ENCODE measurements at places on chromosomes 1 and 21. TPM values are rescaled to one million over a fixed set of nuclear protein-coding genes. Genes with fewer than 3 reads are reported as not detected.
A peak's percentile ranks its signal among the peaks of the same experiment; 100 is the strongest.

- H3K27me3 ChIP-seq: no peaks in the 10 kb centered on the region
- H3K36me3 ChIP-seq: no peaks in the 10 kb centered on the region
- H3K4me3 ChIP-seq: no peak overlapping the region
- peak overlapping the region; percentile 57 for H3K27ac ChIP-seq
Observed at GRCh38 chr1:234932511-234933430, 195.9 kb downstream of the TOMM20 start.

DNA sequence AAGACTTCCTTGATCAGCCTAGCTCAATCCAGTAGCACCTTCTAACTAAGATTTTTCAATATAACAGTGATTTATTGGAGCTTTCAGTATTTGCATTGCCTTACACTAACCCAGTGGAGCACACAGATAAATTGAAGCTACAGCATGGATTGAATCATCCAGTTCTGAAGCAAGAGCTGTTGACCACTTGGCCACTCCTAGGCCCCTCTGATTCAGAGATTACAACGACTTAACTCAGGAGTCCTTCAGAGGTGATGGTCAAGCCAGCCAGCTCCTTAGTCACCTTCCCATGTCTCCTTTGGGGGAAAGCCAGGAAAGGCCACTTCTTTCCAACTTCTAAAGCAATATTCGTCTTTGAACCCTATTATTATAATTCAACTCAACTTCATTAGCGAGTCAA is 151.8 kb downstream of the TENT5C start:
- H3K27me3 ChIP-seq: no peaks in the 10 kb centered on the region
- H3K4me3 ChIP-seq: no peak overlapping the region
- peaks cover 13% of the 10 kb centered on the region for H3K4me1 ChIP-seq
- no peak for DNase-seq
- no peaks in the 10 kb centered on the region for H3K36me3 ChIP-seq
- H3K27ac ChIP-seq: no peak overlapping the region

DNA sequence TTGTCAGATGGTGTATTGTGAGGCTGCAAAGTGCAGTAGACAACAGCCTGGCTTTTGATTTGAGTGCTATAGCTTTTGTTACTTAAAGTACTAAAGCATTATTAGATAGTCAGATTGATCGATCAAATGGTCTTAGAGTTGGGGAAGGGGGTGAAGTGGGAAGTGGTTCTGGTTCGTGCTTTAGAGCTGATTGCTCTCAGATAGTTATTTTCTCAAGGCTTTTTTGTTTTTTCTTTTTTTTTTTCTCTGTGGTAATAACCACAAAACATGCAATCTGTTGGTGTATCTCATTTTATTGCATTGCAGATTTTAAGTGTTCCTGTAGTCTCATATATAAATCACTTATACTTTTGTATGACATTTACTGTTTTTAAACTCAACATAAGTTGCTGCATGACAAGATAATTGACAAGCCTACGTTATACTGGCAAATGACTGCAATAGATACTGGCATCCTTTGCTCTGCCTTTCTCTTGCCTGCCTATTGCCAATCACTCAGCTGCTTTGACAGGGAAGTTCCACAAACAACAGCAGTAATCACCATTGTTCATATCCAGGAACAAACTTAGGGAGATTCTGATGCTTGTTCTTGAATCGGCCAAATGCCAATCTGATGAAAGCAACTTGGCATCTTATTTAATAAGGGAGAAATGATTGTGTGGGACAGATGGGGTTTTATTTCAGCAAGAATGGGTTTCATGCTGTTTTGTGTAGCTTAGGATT is 125.0 kb upstream of the B3GALT2 start:
- no peaks in the 10 kb centered on the region for H3K27me3 ChIP-seq
- H3K4me3 ChIP-seq: no peak overlapping the region
- H3K4me1 ChIP-seq: no peaks in the 10 kb centered on the region
- no peak overlapping the region for H3K27ac ChIP-seq

GRCh38 chr1:3069491-3070308 is 697 bp downstream of the PRDM16 start:
- H3K27me3 ChIP-seq: peaks cover 68% of the 10 kb centered on the region
- peak overlapping the region; percentile 88 for H3K27ac ChIP-seq
- H3K4me3 ChIP-seq: peak overlapping the region; percentile 57
- peak; percentile 52 for DNase-seq
- H3K4me1 ChIP-seq: peaks cover 32% of the 10 kb centered on the region

- H3K36me3 ChIP-seq: peaks cover 66% of the 10 kb centered on the region
- no peak overlapping the region for H3K27ac ChIP-seq
- no peak overlapping the region for H3K4me3 ChIP-seq
- H3K27me3 ChIP-seq: no peaks in the 10 kb centered on the region
- DNase-seq: no peak
Observed at GRCh38 chr1:113094506-113094905, 21.5 kb downstream of the LRIG2 start.

DNA sequence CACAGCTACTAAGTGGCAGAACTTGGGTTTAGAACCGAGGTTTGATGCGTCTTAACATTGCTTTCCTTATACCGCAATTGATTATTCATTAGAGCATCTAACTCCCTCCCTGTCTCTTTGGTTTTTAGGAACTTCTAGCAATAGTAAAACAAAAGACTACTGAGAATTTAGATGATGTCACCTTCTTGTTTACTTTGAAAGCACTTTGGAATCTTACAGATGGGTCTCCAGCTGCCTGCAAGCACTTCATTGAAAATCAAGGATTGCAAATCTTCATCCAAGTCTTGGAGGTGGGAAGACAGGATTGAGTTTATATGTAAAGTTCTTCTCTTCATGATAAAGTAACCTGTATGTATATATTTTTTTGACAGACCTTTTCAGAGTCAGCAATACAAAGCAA is 35.0 kb downstream of the ZYG11A start:
- H3K27me3 ChIP-seq: no peaks in the 10 kb centered on the region
- no peak overlapping the region for H3K4me3 ChIP-seq
- no peaks in the 10 kb centered on the region for H3K36me3 ChIP-seq
- no peak overlapping the region for H3K27ac ChIP-seq

GRCh38 chr1:107704911-107705310 is 260.1 kb downstream of the VAV3 start:
- H3K4me1 ChIP-seq: no peaks in the 10 kb centered on the region
- H3K27ac ChIP-seq: no peak overlapping the region
- H3K27me3 ChIP-seq: no peaks in the 10 kb centered on the region
- no peak for DNase-seq
- no peaks in the 10 kb centered on the region for H3K36me3 ChIP-seq
- H3K4me3 ChIP-seq: no peak overlapping the region

DNA sequence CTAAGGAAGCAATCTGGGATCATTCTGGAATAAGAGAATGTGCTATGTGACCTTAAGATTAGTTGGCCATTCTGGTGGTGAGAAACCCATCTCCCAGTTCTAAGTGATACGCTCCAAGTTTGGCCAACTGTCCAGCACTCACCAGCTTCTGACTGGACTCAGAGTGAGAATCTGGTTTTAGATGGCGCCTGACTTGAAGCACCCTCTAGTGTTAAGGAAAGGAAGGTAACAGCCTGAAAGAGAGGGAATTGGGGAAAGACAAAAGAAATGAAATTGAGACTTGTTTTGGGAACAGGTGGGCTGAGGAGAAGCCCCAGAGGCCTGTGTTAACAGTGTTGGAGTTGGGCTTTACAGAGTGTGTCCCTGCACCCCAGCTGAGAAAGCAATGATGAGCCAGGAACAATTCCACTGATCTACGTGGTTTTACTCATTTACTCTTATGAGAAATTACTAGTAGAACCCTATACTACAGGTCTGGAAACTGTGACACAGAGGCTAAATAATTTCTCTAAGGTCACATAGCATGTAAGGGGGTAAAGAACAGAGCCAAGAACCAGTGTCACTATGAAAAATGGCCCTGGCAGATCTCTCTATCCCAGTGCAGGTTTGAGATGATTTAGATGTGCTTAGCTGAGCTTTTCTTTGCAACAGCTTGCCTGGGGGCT is 9.3 kb upstream of the FCAMR start:
- H3K4me3 ChIP-seq: no peak overlapping the region
- no peaks in the 10 kb centered on the region for H3K27me3 ChIP-seq
- no peak overlapping the region for H3K27ac ChIP-seq
- no peaks in the 10 kb centered on the region for H3K36me3 ChIP-seq

GRCh38 chr1:192966073-192966472 is 93.1 kb downstream of the UCHL5 start:
- no peaks in the 10 kb centered on the region for H3K27me3 ChIP-seq
- no peak for DNase-seq
- no peaks in the 10 kb centered on the region for H3K4me1 ChIP-seq
- no peak overlapping the region for H3K27ac ChIP-seq
- H3K4me3 ChIP-seq: no peak overlapping the region
- H3K36me3 ChIP-seq: no peaks in the 10 kb centered on the region

GRCh38 chr1:201011616-201012015 is 11.9 kb downstream of the KIF21B start:
- H3K4me1 ChIP-seq: peaks cover 38% of the 10 kb centered on the region
- no peaks in the 10 kb centered on the region for H3K27me3 ChIP-seq
- no peak overlapping the region for H3K4me3 ChIP-seq
- H3K27ac ChIP-seq: no peak overlapping the region
- H3K36me3 ChIP-seq: no peaks in the 10 kb centered on the region
- DNase-seq: no peak

DNA sequence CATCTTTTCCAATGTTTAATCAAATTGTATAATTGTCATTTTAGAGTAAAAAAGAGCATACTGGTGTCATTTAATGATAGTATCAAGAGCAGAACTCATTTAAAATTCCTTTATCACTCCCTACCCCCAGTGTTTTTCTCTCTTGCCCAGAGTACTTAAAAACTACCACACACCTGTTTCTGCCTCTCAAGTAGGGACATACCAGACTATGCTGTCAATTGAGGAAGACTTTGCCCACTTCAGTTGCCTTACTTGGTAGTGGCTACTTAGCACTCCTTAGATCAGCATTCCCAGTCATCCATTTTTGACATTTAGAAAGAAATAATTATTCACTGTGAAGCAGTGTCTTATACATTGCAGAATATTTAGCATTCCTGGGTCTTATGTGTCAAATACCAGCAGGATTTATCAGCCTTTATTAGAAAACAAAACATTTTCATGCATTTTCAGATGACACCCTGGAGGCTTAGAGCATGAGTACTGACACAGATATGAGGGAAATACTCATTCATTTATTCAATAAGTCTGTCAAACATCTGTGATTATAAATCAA is 127.5 kb upstream of the RGS1 start:
- H3K4me1 ChIP-seq: peaks cover 4% of the 10 kb centered on the region
- no peak overlapping the region for H3K27ac ChIP-seq
- no peak for DNase-seq
- H3K4me3 ChIP-seq: no peak overlapping the region
- H3K36me3 ChIP-seq: no peaks in the 10 kb centered on the region
- no peaks in the 10 kb centered on the region for H3K27me3 ChIP-seq

DNA sequence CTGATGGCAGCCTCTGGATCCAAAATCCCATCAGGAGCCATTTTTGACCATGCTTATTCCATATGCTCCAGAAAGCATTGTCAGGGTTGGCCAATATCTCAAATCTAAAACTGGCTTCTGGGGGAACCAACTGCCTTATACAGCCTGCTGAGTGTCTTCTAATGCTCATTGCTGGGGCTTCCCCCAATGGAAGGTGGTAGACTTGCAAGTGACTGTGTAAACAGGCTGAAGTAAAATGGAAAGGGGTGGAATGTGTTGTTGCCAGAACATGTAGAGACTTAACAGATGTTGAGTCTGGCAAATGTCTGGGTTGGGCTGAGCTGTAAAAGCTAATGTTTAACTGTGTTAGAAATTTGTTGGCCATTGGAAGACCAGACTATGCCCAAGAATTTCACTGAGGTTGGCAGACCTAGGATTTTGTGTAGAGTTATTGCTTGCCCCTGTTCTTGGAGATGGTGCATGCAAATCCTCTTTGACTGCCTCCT is 22.7 kb upstream of the LRIF1 start:
- no peak overlapping the region for H3K27ac ChIP-seq
- no peaks in the 10 kb centered on the region for H3K27me3 ChIP-seq
- no peak overlapping the region for H3K4me3 ChIP-seq
- H3K36me3 ChIP-seq: no peaks in the 10 kb centered on the region
- no peak for DNase-seq

DNA sequence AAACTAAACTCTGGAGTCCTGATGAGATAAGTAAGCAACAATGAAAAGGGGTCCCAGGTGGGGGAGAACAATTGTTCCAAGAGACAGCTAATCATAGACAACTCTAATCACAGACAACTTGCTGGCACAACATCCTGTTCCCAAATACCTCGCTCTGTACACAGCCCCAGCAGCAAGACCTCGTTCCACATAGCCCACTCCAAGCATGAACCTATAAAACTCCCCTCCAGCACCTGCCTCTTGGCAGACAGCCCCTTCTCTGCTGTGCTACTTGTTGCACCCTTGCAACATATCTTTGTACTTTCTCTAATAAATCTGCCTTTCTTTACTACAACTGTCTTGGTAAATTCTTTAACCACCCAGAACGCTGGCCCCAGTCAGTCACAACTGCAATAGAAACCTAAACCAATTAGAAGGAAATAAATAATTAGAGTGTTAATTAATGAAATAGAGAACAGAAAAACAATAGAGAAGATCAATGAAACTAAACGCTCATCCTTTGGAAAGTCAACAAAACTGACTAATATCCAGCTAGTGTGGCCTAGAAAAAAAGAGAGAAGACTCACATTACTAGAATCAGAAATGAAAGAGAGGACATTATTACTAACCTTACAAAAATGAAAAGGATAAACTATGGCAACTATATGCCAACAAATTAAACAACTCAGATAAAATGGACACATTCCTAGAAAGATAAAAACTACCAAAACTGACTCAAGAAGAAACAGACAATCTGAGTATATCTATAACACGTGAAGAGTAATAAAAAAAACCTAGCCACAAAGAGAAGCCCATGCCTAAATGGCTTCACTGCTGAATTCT is 36.1 kb downstream of the LRRC40 start:
- no peaks in the 10 kb centered on the region for H3K27me3 ChIP-seq
- no peaks in the 10 kb centered on the region for H3K4me1 ChIP-seq
- H3K4me3 ChIP-seq: no peak overlapping the region
- no peak overlapping the region for H3K27ac ChIP-seq

GRCh38 chr1:233328142-233328921 is 808 bp downstream of the MAP3K21 start:
- peak; percentile 90 for DNase-seq
- peaks cover 18% of the 10 kb centered on the region for H3K4me1 ChIP-seq
- H3K4me3 ChIP-seq: peak overlapping the region; percentile 80

- H3K27me3 ChIP-seq: no peaks in the 10 kb centered on the region
- no peak overlapping the region for H3K4me3 ChIP-seq
- DNase-seq: no peak
- H3K4me1 ChIP-seq: no peaks in the 10 kb centered on the region
Observed at GRCh38 chr1:204145033-204145504, 6.8 kb downstream of the ETNK2 start.

CR1 gene
- 15.4 TPM for total RNA-seq

CELA2B gene
- total RNA-seq: 0.91 TPM

NGF gene
- total RNA-seq: 0.46 TPM

AVPR1B gene
- total RNA-seq: not detected

MYOG gene
- not detected for total RNA-seq

C21orf91 gene
- total RNA-seq: 14.7 TPM

LRIF1 gene
- 10.5 TPM for total RNA-seq

EFNA1 gene
- total RNA-seq: 142 TPM

BNIPL gene
- 9.5 TPM for total RNA-seq
